HAP-1 (cell line): ENCODE measurements at places on chromosomes 2 and 18.

DNA sequence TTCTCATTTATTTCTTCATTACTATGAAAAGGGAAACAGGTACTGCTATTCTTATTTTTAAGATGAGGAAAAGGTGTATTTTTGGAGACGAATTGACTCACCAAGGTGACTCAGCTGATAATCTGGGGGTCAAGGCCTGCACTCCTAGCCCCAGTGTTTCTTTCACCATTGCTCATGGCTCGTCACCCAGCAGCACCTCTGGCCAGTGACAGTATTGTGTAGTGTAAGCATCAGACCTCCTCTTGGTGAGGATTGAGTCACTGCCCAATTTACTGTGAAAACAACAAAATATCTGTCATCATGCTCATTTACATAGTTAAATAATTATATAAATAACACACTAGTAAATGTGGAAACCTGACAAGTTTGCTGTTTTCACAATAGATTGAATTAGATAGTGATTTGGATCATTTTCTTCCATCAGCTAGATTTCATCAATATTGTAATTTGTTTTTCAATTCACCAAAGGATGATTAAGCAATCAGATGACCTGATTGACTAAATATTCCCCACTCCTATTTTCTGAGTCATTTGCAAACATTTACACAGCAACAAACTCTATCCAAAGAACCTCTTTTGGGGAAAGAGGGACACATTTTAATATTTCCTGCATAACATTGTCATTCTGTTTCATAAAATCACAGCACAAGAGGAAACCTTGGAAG is 492.8 kb upstream of the RAB12 start:
- DNase-seq, result no peak

DNA sequence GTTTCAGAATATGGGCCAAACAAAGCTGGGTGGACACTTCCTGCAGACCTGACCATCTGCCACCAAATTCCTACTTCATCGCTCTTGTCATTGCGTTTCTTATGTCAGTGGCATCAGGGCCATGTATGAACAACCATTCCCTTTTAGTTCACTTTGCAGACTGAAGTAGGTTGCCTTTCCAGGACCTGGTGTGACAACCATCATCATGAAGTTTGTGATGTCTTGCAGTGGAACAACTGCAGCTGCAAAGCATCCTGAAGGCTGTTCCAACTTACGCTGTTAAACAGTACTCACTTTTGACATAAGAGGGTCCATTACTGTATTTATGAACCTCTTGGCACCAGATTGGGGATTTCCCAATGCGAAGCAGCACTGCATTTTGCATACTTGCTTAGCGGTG is 511.6 kb downstream of the ARHGAP15 start:
- DNase-seq, result no peak

- DNase-seq, result no peak
Measured at GRCh38 chr2:6623746-6624145, 242.0 kb downstream of the CMPK2 start.

GRCh38 chr2:53342248-53342647 is 425.4 kb upstream of the CHAC2 start:
- no peak for DNase-seq

- peak; percentile 25 for DNase-seq
Measured at GRCh38 chr18:37270038-37270665, 295.4 kb downstream of the CELF4 start.

- DNase-seq, result no peak
Measured at GRCh38 chr2:16537347-16537746, 128.3 kb downstream of the CYRIA start.

DNA sequence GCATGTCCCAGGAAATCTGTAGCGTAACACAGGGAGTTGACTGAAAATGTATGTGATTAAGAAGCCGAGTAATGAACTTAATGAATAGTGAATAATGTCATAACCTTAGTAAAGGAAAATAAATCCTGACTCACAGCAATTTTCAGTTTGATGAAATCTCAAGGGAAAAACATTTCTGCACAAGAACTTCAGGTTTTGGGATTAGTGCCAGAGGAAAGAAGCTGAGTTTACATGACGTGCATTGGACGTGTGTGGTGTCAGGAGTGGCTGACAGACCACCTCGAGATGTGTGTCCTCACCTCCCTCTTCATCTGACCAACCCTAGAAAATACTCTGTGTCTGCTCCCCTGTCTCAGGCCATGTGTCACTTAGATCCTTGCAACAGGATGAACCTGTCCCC is 39.1 kb downstream of the VWA3B start:
- no peak for DNase-seq

GRCh38 chr2:37244017-37244416 is 12.6 kb downstream of the NDUFAF7 start:
- no peak for DNase-seq

GRCh38 chr2:44100351-44100750 is 68.3 kb upstream of the PPM1B start:
- DNase-seq, result no peak

DNA sequence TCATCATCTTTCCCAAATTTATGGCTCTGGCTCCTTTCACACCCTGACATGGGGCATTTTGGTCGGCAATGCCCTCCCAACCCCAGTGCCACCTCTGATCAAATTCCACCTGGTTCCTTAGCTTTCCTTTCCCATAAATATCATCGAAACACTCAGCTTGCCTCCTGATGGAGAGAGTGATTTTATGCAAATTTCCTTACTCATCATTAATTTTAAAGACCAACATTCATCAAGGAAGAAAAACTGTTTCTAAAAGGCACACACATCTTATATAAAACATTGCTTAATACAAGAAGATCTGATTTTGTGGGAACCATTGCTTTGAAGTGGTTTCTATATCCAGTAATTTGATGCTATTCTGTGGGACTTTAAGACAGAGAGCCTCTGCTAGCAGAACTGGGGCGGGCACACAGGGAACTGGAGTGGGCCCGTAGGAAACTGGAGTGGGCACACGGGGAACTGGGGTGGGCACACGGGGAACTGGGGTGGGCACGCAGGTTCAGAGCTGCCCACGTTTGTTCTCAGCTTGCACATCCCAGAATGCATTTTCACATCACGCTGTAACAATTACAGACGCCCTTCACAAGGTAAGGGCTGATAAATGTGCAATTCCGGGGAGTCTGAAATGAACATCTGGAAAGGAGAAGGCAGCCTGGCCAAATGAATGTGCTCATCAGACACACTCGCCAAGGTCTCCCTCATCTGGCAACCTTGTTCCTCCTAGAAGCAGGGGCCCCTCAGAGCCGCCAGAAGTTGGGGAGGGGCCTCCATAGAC is 174.2 kb downstream of the RTP5 start:
- no peak for DNase-seq

DNA sequence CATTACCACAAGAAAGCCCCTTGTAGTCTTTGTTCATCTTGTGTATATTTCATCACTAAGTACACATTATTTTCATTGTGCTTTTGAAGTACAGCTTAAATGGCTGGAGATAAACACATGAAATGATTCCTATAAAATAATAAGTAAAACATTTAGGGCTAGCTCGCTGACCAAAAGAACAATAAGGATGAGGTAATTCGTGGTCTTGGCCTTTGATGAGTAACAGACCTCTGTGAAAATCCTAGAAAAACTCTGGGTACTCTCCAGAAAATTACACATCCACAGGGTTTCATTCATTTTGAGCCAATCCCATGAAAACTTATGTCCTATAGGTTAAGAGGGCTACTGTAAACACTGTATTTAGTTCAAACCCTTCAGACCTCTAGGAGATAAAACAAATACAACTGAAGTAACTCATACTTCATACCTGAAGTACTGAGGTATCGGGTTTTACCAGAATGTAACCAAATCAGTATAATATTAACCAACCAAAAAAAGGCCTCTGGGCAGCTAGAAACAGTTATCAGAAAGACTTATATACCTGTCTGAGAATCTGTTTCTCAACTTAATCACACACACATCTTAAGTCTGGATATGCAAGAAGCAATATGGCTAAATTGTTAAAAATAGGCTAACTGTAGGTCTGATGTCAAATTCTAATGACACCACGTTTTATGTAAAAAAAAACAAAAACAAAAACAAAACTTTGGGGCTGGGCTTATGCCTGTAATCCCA is 31.0 kb downstream of the CFAP36 start:
- DNase-seq, result peak; percentile 12

DNA sequence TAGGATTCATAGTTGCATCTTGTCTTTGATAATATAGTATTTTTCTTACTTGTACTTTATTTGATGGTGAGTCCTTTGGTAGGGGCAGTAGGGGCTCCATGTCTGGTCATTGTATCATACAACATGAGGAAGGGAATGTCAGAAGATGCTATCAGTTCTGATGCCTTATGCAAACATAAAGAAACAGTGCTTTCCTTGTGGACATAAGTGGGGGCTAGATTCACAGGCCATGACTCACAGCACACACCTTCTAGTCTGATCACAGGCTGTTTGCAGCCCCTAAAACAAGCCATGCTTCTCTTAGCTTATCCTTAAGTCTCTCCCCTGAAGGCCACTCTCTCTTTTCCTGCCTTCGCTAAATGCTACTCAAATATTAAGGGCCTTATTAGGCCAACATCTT is 10.7 kb upstream of the SLC14A1 start:
- DNase-seq, result no peak

DNA sequence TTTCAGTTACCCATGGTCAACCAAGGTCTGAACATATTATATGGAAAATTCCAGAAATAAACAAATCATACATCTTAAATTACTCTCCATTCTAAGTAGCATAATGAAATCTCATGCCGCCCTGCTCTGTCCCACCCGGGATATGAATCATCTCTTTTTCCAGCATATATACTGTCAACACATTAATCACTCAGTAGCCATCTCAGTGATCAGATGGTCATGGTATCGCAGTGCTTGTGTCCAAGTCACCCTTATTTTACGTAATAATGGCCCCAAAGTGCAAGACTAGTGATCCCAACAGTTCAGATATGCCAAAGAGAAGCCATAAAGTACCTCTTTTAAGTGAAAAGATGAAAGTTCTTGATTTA is 43.8 kb downstream of the OSBPL6 start:
- no peak for DNase-seq

- no peak for DNase-seq
Measured at GRCh38 chr2:118859157-118859770, 11.8 kb upstream of the EN1 start.

GRCh38 chr2:195471163-195471562 is 185.9 kb upstream of the SLC39A10 start:
- DNase-seq, result no peak

- DNase-seq, result no peak
Measured at GRCh38 chr2:130998561-130998960, 94.7 kb downstream of the FAM168B start.

GRCh38 chr2:145026456-145027455 is 506.8 kb upstream of the ZEB2 start:
- DNase-seq, result no peak

DNA sequence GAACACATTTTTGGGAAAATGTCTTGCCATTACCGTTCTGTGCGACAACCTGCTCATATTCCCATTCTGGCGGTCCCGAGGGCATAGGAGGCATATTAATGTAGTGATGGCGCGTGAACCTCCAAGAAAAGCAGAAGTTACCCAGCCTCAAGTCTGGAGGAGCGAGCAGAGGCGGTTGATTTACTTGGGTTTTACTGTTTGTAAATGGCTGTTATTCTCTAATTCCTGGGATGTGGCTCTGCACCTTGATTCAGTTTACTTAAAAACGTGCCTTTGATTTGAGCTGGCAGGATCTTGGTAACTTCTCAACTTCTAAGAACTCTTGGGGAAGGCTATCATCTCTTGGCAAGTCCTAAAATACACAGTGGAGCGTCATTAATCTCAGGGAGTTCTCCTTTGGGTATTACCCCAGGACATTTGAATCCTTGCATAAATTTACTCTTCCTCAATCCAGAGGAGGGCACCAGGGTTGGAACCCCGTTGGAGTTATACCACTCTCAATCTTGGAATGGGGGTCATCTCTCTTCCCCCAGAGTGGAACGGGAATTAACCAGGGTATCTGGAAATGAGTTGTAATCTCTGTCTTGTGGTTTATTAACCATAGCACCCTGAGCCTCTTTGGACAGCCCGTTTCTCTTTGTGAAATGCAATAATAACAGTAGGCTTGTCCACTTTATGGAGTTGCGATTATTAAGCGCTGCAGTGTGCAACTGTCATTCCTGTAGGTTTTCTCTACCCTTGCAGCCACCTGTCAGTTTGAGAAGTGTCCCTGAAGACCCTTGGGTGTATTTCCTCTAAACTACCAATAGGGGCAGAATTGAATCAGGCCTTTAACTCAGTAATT is 2.1 kb downstream of the HK2 start:
- DNase-seq, result peak; percentile 50

GRCh38 chr18:49745045-49746014 is 68.0 kb downstream of the ACAA2 start:
- DNase-seq, result no peak

DNA sequence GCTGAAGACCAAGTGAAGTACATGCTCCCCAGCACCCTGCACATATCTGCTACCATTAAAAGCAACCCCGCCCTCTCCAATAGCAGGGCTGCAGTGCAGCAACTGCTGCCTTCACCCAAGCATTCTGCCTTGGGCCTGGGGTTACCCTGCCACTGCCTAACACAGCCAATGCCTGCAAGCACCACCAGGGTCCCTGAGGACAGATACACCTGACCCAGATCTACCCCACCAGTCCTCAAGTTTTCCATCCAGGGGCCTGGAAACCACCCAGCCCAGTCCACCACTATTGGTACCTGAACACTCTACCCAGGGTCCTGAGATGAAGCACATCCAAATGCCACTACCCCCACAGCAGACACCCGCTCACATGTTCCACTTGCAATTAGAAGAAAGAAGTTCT is 181.1 kb upstream of the RBBP8 start:
- no peak for DNase-seq

- DNase-seq, result no peak
Measured at GRCh38 chr2:120206022-120206581, 17.1 kb downstream of the TMEM185B start.

DNA sequence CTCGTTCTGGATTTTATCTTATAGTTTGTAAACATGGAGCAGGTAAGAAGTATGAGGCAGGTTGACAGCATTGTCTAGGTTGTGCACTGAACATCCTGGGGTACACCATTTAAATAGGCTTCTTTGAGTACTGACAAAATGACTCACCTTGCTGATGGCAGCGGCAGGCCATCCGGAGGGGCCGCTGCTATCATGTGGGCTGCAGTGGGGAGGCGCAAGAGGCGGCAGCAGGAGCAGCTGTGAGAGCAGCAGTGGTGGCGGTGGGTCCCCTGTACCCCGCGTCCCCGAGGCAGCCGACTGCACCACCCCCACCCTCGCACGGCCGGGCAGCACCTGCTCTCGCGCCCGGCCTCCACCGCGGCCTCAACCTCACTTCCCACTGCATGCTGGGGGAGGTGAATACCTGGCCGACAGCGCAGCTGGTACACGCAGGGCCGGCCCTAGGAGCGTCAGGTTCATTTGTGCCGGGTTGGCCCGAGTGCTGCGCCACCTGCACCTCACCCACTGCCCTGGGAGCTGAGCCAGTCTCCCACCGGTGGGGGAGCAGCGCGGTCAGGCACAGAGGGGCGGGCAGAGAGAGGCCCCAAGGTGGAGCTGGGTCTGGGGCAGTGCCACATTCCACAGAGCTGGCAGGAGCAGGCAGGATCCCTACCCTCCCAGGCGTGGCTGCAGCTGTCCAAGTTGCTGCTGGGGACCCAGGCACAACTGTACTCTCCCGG is 154.5 kb upstream of the RBMS1 start:
- no peak for DNase-seq

- DNase-seq, result no peak
Measured at GRCh38 chr2:14615760-14616159, 16.8 kb upstream of the LRATD1 start.
